ENCODE measurements at places on chromosomes 16 and 17.

GRCh38 chr17:37221865-37222264 is 153.9 kb upstream of the C17orf78 start:
- no peak for DNase-seq

DNA sequence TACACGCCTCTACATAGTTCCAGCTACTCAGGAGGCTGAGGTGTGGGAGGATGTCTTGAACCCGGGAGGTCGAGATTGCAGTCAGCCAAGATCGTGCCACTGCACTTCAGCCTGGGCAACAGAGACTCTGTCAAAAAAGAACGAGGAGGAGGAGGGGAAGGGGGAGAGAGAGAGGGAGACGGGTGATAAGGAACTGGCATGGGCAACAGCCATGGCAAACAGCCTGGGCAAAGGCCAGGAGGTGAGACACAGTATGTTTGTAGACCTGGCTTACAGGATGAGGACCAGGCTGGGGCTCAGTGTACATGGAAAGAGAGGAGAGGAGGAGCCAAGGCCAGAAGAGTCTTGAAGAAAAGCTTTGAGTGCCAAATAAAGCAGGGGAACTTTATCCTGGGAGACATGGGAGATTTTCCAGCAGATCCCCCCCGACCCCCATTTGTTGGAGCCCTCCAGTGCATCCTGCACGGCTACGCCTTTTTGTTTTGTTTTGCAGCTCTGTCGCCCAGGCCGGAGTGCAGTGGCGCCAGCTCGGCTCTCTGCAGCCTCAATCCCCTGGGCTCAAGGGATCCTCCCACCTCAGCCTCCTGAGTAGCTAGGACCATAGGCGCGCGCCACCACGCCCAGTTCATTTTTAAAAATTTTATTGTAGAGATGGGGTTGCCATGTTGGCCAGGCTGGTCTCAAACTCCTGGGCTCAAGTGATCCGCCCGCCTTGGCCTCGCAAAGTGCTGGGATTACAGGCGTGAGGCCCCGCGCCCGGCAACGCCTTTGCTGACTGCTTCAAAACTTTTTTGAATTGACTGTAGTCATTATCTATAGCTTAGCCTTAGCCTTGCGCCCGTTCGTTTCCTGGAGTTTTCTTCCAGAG is 1.3 kb upstream of the ALKBH5 start:
- DNase-seq = peak; percentile 73

DNA sequence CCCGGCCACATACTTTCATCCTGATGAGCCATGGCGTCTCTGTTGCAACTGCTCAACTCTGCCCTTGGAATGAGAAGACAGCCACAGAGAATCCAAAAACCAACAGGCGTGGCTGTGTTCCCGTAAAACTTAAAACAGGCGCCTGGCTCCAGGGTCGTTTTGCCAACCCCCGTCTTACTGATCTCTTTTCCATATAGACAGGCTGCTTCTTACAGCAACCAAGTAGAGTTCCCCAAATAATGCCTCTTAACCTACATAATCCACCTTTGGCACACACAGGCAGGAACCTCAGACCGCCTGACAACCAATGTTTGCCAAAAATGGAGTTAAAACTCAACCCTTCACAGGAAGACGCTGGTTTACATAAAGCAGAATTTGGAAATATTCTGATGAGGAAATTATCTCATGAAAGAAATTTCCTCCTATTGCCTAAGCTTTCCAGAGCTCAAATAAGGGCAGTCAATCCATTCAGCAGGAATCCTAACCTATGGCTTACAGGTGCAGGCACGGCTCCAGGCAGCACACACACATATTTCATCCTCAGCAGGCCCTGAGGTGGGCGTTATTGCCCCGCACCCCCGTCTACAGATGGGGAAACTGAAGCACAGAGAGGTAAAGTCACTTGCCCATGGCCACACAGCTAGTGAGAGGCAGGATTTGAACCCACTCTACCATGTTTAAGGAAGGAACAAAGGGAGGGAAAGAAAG is 35.8 kb downstream of the LITAF start:
- DNase-seq = no peak

- no peak for DNase-seq
These were observed 109.6 kb upstream of the CACNG3 start for GRCh38 chr16:24146518-24146917.

DNA sequence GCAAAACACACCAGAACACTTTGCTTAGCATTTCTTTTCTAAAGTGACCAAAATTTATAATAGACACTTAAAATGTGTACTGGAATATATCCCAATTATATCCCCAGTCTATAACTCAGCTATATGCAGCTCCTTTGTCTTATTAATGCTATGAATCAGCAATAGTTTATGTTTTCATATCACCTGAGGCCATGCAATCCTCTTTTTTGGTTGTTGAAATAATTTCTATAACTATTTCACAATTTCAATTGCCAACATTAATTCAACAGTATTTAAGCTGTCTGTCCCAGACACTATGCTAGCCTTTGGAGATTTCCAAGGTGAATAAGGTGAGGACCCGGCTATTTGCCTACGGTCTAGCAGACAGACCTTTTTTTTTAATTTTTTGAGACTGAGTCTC is 17.2 kb upstream of the BMERB1 start:
- no peak for DNase-seq

- DNase-seq = no peak
These were observed 849.1 kb upstream of the RBFOX1 start for GRCh38 chr16:6483469-6484033.

DNA sequence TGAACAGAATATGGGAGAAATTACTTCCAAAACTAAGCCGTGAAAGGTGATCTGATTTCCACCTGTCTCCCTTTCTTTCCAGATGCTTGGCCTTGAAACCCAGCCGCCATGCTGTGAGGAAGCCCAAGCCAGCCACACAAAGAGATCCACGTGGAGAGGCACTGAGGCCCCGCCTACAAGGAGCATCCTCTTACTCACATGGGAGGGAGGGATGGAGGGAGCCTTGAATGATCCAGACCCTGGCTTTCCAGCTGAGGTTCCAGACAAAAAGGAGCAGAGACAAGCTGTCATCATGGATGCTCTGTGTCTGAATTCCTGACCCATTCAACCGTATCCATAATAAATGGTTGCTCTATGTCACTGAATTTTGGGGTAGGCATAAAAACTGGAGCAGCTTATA is 48.9 kb upstream of the HAPSTR1 start:
- no peak for DNase-seq

GRCh38 chr17:37735165-37735564 is 9.7 kb downstream of the HNF1B start:
- DNase-seq = no peak

DNA sequence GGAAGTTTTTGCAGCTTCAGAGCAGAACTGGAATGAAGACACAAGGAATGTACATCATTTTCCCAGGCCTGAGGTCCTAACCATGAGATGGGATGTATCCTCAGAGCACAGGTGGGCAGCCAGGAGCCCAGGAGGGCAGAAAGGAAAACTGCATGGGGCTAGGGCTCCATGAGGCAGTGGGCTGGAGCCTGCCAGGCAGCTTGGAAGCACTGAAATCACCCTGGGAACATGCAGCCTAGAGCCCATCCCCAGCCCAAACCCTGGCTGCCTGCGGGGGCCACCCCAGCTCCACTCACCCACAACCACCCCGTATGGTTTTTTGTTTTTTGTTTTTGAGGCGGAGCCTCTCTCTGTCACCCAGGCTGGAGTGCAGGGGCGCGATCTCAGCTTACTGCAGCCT is 86.2 kb upstream of the SIAH1 start:
- DNase-seq = no peak

DNA sequence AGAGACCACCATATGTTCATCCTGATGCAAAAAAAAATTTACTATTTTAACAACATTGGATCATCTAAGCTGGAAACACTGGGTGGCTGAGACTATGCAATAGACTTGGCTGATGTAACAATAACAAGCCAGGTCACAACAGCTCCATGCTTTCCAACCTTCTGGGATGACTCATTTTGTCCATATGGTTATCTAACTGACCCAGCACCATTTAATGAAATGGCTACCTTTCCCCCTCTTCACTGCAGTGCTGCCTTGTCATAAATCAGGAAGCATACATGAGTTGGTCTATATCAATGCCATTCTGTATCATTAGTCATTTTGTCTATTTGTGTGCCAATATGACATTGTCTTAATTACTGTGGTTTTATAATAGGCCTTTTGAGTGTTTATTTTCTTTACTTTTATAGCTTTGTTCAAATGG is 217.6 kb upstream of the KCNJ16 start:
- no peak for DNase-seq

DNA sequence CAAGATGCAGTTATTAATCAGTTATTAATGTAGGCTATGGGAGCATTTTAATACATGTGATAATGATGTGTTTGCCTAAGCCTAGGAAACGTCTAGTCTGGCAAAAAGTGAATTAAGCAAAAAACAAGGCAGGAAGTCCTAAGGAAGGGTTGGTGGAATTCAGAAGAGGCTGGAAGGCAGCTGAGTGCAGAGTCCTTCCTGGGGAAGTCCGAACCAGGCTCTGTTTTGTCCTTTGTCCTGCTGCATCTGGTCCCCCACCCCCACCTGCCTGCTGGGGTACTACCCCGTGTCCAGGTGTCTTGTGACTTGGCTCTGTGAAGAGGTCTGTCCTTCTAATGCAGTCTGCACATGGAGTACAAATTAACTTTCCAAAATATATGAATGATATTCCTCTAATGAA is 1.5 kb upstream of the MYH10 start:
- DNase-seq = no peak

- peak; percentile 5 for DNase-seq
These were observed 94.2 kb downstream of the NTN1 start for GRCh38 chr17:9115214-9116191.

GRCh38 chr16:77551357-77551756 is 116.5 kb upstream of the ADAMTS18 start:
- DNase-seq = no peak

DNA sequence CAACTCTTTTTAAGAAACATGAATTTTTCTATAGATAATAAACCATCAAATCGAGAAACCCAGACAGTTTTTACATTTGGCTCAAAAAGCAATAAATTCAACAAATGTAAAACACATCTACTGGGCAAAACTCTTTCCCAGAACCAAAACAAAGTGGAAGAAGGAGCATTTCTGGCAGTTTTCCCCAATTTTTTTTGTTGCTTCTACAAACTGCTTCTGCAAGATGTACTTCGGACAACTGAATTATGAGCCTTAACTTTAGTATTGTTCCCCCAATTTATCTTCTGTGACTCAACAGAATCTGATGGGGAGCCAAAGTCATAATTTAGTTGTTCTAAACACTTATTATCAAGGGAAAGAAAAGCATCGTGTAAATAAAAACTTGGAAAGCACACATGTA is 1047.2 kb downstream of the CDH11 start:
- DNase-seq = no peak

DNA sequence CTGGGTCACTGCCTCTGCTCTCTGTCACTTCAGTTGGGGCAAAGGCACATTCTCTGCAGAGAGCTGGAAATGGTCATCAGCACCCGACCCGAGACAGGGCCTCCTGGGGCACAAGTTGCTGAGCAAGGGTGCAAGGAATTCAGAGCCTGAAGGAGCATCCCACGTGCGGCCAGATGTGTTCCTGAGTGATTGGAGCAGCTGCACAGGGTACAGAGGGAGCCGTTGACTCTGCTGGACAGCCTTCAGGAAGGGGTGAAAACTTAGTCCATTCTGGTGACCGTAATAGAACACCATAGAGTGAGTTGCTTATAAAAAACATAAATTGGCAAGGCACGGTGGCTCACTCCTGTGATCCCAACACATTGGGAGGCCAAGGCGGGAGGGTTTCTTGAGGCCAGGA is 106.8 kb downstream of the CCDC182 start:
- DNase-seq = no peak
